ENCODE measurements at places on chromosomes 6 and 20.

- peak; percentile 81 for DNase-seq
Measured at GRCh38 chr20:38726804-38727606, 2.7 kb downstream of the SLC32A1 start.

- no peak for DNase-seq
Measured at GRCh38 chr6:88422831-88423230, 256.7 kb upstream of the CNR1 start.

DNA sequence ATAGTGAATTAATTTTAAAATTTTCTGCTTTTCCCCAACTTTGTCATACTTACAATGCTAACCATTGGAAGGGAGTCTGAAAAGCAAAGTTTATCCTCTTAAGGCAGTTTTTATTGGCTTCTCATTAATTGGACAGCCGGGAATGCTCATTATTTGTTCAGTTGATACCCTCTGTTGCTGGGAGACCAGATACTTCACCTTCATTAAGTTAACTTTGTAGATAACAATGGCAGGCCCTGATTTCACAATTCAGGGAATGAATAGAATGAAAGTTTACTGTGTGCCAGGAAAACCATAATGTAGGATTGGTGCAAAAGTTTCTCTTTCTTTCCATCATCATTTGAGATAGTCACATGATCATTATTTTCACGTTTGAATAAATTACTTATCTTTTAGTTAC is 49.0 kb downstream of the COL19A1 start:
- no peak for DNase-seq

DNA sequence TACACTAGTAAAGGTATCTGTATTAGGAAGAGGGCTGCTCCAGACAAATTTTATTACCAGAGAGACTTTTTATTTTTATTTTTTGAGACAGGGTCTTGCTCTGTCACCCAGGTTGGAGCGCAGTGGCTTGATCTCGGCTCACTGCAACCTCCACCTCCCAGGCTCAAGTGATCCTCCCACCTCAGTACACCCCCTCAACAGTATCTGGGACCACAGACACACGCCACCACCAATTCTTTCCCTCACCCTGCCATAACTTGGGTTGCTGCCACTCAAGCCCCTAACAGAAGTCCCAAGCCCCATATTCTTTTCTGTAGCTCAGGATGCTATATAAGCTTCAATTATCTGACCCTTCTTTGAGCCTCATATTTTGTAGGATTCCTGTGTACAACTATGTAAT is 6.9 kb downstream of the BCL2L1 start:
- no peak for DNase-seq

- no peak for DNase-seq
Measured at GRCh38 chr20:13271098-13271497, 50.0 kb downstream of the ISM1 start.

DNA sequence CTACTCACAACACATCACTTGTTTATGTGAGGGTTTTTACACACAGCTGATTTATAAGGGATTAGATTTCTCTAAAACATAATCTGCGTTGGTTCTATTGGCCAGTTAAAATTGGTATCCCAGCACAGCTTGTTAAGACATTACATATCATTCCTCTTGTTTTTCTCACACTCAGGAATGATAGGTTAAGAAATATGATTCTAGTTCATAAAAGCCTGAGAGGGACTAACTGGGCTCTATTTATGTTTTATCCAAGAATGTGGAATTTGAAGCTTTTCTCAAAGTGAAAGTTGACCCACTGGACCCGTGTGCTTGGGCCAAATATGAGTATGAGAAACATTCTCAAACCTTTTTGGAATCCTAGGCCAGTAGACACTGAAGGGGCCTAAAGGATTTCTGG is 117.3 kb downstream of the TMEM170B start:
- DNase-seq, result no peak

DNA sequence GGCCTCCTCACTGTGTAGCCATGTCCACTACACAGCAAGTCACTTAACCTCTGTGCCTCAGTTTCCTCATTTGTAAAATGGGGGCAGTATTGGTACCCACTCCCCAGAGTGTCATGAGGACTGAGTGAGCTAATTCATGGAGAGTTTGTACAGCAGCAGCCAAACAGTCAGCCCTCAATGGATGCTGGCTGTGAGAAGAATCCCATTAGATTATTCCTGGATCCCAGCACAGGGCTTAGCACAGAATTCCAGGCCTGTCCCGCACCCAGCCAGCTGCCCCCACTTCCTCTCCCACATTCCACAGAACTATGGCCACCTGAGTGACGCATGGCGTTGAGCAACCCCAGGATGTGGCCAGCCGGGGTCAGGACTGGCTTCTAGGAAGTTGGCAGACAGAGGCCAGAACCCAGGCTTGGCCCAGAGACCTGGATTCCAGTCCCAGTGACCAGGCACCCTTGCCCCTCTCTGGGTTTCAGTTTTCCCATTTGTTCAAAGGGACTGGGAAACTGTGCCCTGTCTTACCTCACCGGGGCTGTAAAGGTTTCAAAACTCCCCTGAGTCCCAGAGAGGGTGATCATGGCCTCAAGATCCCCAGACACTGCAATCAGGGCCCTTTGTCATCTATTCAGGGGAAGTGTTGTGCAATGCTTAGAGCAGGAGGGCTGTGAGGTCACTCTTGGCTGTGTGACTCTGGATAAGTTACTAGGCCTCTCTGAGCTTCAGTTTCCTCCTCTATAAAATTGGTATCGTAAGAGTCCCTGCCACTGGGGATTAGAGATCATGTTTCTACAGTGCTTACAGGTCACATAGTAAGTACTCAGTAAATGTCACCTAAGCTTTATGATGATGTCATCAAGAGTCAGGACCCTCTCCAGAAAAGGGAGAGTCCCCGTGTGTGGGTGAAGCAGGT is 3.0 kb upstream of the TGM2 start:
- no peak for DNase-seq

GRCh38 chr20:50294164-50295088 is 103.8 kb downstream of the CEBPB start:
- peak; percentile 51 for DNase-seq

- no peak for DNase-seq
Measured at GRCh38 chr6:67640484-67640883, 994.6 kb upstream of the ADGRB3 start.

DNA sequence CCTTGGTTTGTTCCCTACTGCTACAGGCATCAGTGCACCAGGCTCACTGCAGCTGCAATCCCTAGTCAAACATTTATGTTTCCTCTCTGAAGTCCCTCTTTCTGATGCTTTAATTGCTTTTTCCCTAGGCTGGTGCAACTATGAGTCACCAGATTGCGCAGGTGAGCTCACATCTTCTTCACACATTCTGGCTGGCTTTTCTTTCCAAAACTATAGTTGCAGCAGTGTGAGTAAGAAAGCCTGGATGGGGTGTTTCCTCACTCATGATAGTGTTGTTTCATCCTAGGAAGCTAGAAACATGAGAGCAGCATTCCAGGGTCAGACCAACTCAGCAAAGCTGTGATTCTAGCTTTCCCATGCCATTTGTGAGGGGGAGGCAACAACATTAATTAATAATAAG is 296.4 kb downstream of the PAX1 start:
- DNase-seq, result no peak

GRCh38 chr6:31053873-31054272 is 43.6 kb downstream of the MUC22 start:
- DNase-seq, result no peak

GRCh38 chr20:53990768-53991450 is 79.5 kb downstream of the BCAS1 start:
- no peak for DNase-seq

DNA sequence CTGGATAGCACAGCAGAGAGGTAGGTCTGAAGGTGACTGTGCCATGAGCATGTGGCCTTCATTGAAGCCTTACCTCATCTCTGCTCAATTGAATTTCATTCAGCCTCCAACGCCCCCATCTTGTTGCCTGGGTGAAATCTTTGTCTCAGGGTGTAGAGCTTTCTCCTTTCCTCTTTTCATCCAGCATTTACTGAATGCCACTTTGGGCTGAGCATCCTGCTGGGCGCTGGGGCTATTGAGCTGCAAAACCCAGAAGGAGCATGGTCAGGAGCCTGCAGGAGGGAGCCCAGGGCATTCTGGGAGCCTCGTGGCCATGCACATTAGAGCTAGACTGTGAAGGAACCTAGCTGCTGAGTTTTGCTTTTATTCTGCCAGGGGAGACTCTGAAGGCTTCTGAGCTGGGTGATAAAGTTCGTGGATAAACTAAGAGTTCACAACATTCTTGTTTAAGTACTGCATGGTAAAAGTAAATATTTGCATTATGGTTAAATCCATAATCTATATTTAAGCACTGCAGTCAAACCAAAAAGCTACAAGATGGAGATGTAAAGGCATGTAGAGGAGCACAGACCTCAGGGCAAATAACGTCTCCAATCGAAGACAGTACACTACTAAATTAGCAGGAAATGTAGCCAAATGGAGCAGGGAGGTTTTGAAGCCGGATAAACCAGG is 13.2 kb upstream of the ASXL1 start:
- peak; percentile 63 for DNase-seq

DNA sequence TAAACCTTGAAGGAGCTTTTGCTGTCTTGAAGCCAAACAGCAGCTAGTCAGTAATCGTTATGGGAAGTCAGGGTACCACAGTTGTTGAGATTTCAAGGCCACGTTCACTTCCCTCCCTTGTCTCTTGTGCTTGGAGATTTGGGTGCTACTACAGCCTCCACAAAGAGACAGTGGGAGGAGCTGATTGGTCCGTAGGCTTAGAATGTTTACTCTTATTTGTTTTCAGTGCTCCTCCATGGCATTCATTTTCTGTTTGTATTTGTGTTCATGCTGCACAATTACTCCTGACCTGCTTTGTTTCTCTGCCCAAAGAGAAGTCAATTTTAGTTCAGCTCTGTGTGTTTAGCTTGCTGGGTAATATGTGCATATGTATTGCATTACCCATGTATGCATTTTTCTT is 147.7 kb downstream of the PRL start:
- peak; percentile 24 for DNase-seq

GRCh38 chr6:168193816-168194721 is 115.1 kb upstream of the FRMD1 start:
- DNase-seq, result peak; percentile 81

- no peak for DNase-seq
Measured at GRCh38 chr6:163683105-163683622, 268.6 kb downstream of the QKI start.

DNA sequence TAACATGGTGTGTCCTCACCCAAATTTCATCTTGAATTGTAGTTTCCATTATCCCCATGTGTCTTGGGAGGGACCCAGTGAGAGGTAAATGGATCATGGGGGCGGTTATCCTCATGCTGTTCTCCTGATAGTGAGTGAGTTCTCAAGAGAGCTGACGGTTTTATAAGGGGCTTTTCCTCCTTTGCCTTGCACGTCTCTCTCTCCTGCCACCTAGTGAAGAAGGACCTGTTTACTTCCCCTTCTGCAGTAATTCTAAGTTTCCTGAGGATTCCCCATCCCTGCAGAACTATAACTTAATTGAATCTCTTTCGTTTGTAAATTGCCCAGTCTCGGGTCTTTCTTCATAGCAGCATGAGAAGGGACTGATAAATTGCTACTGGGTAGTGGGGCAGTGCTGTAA is 789.3 kb downstream of the FRK start:
- DNase-seq, result peak; percentile 22

- peak; percentile 45 for DNase-seq
Measured at GRCh38 chr6:44138717-44139350, 11.5 kb downstream of the TMEM63B start.

DNA sequence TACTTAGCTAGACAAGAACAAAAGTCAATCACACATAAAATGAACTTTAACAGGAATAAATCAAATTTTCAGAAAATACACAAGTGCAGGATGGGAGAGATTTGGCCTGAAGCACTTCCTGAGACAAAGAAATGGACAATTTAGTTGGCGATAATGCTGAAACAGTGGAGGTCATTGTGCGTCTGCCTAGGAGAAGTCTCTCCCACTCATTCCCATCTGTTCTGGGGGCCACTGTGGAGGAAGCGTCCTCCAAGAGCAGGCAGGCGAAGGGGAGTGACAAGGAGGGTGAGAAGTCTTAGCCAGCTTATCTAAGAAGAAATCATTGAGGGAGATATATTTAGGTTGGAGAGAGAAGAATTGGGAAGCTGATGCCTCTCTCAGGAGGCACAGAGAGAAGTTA is 10.2 kb upstream of the TMEM242 start:
- DNase-seq, result no peak

Data from iPS-NIHi11 (cell line).